ENCODE measurements at places on chromosomes 12 and 14.

DNA sequence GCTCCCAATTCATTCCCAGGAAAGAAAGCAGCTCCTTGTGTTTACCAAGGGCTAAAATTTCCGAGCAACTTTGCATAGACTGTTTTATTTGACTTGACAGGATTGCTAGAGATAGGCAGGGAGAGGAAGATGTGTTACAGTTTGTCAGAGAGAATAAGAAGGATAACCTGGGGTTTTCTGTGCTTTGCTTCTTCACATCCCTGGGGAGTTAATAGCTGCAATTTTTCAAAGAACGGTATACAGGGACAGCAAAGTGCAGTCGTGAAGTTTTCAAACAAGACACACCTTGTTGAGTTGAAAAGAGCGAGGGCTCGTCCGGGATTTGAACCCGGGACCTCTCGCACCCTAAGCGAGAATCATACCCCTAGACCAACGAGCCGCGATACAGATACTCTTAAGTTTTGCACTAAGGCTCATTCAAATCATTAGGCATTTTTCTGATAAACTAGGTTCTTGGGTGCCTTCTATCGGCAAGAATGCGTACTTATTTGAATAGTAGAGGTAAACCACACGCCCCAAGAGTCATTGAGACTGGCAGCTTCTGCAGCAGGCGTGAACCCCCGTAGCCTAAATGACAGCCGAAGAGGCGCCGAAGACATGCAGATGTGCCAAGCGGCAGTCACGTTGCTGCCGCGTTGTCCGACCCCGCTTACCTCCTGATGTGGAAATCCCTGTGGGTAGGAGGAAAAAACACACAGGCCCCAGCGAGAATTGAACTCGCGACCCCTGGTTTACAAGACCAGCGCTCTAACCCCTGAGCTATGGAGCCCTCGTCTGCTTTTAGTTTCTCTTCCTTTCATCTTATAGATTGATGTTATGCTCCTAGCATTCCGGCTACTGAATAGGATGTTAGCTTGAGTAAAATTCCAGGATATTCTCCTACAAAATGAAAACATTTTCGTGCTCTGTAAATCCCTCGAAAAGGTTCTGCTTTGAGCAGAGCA lies 22.2 kb upstream of the RNASE12 start:
- DNase-seq = peak; percentile 81

DNA sequence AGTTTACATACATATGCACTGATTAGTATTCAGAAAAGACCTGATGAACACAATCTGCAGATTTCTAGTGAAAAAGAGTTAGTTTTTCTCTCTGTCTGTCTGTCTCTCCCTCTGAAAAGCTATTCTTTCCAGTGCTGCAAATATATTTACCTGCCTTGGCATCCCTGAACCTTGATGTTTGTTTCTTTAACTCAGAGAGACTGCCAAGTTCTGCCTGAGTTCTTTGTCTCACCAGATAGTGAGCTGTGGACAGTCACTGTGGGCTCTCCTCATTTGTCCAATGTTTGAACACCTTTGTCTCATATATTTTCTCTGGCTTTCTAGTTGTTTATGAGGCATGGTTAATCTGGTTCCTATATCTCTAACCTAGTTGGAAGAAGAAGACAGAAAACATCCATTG lies 250.4 kb downstream of the SOX5 start:
- DNase-seq = no peak

DNA sequence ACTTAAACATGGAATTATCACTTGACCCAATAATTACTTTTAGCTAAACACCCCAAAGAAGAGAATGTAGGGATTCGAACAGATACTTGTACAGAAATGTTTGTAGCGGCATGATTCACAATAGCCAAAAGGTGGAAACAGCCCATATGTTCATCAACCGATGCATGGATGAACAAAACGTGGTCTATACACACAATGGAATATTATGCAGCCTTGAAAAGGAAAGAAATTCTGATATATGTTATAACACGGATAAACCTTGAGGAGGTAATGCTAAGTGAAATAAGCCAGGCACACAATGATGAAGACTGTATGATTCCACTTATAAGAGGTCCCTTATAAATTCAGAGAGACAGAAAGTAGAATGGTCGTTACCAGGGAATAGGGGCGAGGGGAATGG lies 659.4 kb downstream of the MED13L start:
- no peak for DNase-seq

- DNase-seq = no peak
Measured at GRCh38 chr12:4153343-4153892, 120.1 kb upstream of the CCND2 start.

- DNase-seq = no peak
Measured at GRCh38 chr14:21090194-21090939, 8.1 kb downstream of the ZNF219 start.

DNA sequence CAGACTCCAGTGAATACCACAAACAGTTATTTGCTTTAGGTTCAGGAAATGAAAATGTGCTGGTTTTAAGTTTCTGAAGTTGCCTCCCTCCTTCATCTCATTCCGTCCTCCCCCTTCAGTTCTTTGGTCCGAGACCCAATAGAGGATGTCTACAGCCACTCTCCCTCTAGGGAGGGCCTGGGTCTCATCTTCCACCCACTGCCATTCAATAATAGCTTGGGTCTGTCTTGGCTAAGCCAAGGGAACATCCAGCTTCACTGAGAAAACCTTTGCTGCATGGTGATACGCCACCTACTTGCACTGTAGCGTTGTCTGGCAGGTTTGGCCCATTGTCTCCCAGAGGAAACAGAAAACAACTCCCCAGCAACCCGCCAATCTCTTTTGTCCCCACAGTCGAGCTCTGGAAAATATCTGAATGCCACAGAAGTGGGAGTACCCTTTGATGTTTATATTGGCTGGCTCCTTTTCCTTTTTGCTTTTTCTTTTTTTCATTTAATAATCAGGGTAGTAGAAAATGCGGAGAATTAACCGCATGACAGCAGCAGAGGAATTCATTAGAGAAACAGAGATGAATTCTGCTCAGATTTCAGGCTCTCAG lies 380.1 kb downstream of the RAD51B start:
- no peak for DNase-seq

- DNase-seq = no peak
Measured at GRCh38 chr14:101595887-101596721, 34.8 kb downstream of the DIO3 start.

DNA sequence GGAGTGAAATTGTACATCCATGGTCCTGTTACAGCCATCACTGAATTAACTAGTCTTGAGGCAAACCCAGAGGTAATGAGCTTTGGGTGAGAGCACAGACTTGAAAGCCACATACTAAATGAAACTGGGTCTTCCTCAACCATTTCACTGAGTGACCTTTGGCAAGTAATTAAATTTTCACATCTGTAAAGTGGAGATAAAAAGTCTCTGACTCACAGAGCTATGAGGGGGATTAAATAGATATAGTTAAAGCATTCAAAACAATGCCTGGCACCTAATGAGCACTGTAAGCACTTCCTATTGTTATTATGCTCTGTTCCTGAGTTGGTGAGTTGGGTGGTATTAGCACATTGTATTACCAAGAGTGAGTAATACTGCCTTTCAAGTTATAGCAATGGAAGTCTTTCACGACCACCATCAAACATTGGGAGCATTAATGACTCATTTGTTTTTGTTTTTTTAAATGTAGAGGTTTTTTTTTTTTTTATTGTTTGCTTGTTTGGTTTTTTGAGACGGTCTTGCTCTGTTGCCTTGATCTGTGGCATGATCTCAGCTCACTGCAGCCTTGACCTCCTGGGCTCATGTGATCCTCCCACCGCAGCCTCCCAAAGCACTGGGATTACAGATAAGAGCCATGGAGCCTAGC lies 12.5 kb upstream of the STRN3 start:
- no peak for DNase-seq

DNA sequence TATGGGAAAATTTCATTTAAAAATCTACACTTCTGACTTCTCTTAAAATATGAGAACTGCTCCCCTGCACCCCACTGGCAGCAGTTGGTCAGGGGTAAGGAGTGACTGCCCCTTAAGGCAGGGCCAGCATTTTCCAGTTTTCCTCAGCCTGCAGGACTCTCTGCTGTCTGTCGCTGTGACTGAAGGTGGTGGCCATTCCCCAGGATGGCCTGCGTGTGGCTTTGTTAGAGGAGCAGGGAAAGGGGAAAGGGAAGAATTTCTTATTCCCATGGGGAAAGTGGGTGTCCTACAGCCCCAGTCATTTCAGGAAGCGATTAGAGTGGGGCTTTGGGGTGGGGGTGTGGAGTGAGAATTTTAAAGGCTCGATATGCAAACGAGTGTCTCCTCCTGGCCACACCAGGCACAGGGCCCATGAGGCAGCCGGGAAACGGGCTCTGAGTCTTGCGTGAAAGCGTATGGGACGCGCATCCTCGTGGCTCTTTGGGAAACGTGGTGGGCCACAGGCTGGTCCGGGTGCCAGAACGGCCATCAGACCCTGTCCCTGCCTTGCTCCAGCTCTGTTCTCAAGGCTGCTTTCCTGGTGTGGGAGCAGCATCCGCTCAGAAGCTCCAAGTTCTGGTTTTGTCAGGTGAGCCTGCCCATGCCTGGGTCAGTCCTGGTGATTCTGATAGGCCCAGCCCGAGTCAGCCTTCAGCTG lies 23.5 kb downstream of the ADGRD1 start:
- DNase-seq = no peak

- DNase-seq = no peak
Measured at GRCh38 chr12:69896653-69897381, 71.8 kb downstream of the MYRFL start.

DNA sequence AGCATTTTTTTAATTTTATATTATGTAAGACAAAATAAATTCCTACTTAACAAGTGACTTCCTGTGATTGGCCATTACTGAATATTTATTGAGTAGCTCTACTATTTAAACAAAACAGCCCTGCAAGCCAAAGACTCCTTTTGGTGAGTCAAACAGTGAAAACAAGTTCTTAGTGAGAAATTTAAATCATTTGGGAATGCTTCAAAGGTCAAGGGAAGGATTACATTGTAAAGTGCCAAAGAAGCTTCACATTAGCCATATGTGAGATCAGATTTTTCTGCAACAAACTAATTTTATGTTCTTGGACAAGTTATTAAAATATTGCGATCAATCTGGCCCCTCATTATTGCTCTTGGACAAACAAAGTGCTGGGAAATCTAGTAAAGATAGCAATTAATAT lies 795.4 kb upstream of the MGAT4C start:
- no peak for DNase-seq

- DNase-seq = no peak
Measured at GRCh38 chr12:131380965-131381705, 329.8 kb upstream of the SFSWAP start.

DNA sequence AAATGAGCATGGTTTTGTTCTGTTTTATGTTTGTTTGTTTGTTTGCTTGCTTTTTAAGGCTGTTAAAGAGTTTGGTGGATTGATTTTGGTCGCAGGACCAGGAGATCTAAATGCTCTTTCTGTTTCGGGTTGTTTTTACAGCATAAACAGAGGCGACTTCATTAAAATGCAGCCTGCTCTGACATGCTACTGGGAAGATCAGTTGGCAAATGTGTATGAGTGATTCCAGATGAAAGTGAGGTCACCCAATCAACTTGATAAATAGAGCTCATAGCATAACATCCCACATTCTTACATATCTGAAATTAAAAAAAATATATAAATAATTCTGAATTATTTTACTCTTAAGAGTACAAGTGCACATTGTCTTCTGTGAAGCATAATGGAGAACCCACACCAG lies 947.7 kb downstream of the GALC start:
- no peak for DNase-seq

GRCh38 chr12:55142669-55143565 lies 16.7 kb downstream of the OR9K2 start:
- DNase-seq = peak; percentile 25

DNA sequence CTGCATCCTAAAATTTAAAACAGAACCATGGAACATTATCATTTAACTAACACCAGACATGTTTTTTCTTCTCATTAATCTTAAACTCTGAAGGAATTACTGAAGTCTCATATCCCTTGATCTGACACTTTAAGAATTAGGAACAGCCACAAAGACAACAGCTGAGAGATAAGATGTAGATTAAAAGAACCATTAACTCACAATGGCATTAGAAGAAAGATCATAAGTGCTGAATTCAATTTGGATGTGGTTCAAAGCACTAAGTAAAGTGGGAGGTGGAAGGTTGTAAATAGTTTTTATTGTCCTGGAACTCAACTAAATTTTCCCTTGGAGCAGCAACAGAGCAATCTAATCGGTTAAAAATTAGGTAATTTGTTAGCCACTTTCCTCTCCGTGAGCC lies 199.0 kb upstream of the ATP2B1 start:
- DNase-seq = no peak

DNA sequence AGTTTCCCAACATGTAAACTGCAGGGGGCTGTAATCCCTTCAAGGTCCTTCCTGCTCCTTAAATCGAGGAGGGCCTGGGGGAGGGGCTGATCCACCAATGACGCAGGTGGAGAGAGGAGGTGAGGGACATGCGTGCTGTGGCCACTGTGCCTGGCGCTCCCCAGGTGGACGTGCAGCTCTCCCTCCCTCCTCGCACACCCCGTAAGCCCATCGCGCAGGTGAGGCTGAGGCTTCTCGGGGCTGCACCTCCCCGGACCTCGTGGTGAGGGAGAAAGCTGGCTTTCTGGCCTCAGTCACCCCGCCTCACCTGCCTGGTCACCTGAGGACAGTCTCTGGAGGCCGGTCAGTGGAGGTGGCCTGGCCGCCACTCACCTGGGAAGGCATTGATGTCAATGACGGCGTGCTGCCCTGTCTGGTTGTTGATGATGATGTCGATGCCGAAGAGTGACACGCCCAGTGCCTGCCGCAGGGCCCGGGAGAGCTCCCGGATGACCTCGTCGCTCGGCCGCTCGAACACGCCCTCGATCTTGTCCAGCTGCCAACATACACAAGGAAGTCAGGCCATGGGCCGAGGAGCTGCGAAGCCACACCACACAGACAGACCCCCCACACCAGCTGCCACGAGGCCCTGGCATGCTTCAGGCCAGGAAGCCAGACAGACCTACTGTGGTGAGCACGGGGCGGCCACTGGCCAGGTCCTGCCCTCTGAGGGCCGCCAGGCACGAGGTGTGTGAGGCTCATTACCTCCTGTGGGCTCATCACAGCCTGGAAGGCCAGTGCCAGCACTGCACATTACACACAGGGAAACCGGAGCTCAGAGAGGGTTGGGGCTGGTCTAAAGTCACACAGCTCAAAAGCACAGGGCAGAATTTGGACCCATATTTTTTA lies 23.3 kb downstream of the CHGA start:
- DNase-seq = no peak

- no peak for DNase-seq
Measured at GRCh38 chr12:94289461-94290312, 141.3 kb downstream of the PLXNC1 start.

GRCh38 chr12:25904442-25904841 lies 54.0 kb upstream of the RASSF8 start:
- DNase-seq = no peak

DNA sequence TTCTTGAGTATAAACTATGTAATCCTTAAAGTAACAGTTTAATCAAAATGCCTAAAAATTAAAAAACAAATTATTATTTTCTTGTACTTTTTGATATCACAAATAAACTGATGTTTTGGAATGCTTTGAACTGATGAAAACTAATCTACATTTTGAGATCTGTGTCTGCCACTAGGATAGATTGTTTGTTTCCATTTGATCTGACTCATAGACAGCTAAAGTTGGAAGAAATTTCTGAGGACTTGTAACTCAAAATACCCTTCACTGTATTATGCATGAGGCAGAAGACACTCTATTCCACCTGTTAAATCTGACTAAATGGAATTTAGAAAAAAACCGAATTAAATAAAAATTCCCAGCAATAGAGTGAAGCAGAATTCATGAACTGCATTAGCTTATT lies 1400.0 kb upstream of the FLRT2 start:
- DNase-seq = no peak

All from NCI-H1048 (cell line).